ENCODE measurements at places on chromosomes 7 and 10.

DNA sequence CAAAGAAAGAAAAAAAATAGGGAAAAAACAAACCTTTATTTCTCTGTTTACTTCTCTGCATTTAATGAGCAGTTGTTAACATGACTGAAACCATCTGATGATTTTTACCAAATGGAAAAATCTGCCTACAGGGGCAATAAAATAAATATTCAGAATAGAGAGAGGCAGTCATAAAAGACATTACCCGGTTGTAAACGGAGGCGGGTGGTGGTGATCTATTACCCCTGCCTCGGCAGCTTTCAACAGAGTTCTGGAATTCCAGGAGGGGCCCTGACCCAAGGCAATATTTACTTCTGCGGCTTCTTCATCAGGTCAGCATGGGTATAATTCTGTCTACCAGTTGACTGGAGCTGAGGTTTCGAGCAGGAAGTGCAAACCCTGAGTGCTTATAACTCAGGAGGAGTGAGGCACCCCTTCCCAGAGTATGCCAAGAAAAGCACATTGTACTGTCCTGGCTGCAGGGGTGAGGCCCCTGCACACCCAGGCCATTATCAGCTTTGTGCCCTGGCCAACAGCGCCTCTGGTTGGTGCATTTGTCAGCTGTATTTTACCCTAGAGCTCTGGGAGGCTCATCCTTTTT is 8.2 kb upstream of the CXCL12 start:
- DNase-seq, result no peak

DNA sequence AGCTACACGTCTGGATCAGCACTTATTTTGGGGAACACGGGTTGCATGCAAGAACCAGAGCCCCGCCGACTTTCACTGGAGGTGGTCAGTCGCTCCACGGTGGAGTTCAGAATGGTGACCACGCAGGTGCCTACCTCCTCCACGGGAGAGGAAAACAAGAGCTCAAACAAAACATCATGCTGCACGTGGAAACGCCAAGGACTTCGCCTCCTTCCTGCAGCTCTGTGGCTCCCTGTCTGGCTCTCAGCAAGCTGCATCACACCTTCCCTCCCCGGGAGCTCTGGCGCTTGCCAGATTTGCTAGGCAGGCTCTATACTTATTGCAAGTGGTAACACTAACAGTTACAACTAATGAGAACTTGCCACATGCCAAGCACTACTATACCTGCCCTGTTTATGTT is 26.0 kb downstream of the GSDME start:
- DNase-seq, result no peak

- no peak for DNase-seq
These were observed 97.5 kb upstream of the MGMT start for GRCh38 chr10:129369566-129369965.

GRCh38 chr7:127876393-127876792 is 154.8 kb downstream of the LRRC4 start:
- DNase-seq, result no peak

DNA sequence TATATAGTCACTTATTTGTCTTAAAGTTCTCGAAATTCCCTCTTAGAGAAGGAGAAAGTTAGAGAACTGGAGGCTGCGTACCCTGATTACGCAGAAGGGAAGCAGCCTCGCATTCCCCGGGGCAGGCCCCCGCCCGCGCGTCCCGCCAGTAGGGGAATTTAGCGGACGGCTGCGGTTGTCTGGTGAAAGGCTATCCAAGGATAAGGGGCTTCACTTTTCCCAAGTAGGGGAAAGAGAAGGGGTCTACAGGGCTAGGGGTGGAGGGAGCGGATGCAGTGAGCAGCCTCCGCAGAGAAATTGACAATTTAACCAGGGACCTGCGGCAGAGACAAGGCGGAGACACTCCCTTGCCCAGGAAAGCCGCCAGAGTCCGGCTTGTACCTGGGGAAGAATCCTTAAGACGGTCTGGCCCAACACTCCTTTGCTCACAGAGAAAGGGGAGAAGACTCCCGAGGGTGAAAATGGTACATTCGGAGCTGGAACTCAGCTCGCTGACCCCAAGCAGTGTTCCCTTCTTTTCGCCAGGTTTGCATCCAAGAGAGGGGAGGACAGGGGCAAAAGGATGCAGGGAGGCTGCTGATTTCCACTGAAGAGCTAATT is 994 bp upstream of the MAGI2 start:
- DNase-seq, result peak; percentile 67

DNA sequence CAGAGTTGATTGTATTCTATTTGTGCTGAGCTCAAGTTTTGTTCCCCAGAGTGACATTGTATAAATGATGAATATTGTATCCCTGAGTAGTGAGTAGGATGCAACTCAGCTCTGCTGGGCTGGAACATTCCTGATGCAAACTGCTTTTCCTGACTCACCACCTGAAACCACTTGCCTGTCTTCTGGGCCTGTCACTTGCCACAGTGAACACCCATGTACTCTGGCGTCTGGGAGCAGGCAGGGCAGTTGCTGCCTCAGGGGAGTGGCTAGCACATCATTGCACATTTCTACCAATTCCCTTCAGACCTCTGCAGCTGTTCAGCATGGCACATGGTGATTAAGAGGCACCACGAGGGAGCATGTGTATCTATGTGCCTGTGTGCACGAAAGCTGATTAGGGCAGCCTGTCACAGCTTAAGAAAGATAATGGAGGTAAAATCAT is 157.3 kb downstream of the SND1 start:
- peak; percentile 95 for DNase-seq

- no peak for DNase-seq
These were observed 249.1 kb upstream of the TMEM72 start for GRCh38 chr10:44662051-44662450.

DNA sequence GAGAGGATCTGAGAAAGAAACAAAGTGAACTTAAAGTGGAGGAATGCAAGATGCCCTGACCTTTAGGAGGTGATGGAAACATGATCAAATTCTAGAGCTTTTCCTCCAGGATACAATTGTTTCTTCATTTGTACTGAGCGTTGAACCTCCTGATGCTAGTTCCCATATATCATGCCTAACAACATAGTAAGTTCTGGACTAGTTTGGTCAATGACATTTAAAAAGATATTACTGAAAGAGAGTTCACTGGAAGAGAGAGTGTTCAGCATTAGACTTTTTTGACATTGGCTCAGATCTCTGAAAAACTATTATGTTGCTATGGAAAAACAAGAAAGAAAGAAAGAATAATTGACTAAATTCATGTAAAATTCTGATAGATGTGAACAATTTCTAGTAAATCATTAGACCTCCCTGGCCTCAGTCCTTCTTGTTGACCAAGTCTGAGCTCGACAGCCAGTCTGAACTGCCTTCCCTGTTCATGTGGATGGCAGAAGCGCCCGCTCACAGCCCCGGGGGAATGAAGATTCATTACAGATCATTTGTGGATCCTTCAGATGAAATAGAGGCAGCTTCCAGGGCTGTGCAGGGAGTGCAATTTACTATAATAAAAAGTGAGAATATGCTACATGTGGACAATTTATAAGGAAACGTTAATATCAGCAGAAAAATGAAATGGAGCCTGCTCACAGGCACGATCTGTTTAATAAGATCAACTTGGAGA is 442.1 kb downstream of the GRID1 start:
- no peak for DNase-seq

DNA sequence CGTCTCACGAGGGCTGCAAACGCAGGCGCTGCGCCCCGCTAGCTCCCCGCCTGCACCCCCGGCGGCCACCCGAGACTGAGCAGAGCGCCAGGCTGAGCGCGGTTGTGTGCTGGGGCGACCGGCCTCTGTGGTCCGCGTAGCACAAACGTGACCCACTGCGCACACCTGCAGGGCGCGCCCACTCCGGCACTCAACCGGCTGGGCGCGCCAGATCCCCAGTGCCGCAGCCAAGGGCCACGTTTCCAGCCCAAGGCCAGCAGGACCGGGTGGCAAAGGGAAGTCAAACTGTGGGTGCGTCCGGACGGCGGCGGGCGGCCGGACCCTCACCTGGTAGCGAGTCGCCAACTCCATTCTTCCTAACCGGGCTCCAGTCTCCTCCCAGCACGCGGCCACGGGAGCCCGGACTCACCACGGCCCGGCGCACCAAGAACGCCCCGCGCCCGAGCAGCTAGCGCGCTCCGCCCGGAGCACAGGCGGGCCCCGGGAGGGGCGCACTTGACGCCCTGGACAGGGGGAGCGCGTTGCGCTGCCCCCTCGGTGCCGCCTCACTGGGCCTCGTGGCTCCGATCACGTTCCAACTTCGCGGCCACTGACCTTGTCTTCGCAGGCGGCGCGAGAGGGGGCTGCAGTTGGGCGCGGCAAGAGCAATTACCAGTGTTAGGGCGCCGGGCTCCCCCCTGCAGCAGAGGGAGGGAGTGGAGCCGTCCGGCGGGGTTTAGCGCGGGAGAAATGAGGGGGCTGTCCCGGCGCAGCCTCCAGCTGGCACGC is at the start of gene CDCA7L:
Gene CDCA7L (minus strand): TSS at position 446 of the 768 bp plus-strand sequence. CDS start 95 bp downstream, at position 351.
- peak; percentile 76 for DNase-seq

GRCh38 chr7:30244340-30244739 is 40.1 kb upstream of the ZNRF2 start:
- no peak for DNase-seq

- DNase-seq, result no peak
These were observed 303.7 kb downstream of the WDR11 start for GRCh38 chr10:121154846-121155245.
